Thoracic aorta (tissue), 2 donors: ENCODE measurements at places on chromosomes 7 and 10. TPM values are rescaled to one million over a fixed set of nuclear protein-coding genes. Genes with fewer than 3 reads are reported as not detected.

- no peak for DNase-seq
Observed at GRCh38 chr10:72061930-72062329, 26.4 kb downstream of the SPOCK2 start.

DNA sequence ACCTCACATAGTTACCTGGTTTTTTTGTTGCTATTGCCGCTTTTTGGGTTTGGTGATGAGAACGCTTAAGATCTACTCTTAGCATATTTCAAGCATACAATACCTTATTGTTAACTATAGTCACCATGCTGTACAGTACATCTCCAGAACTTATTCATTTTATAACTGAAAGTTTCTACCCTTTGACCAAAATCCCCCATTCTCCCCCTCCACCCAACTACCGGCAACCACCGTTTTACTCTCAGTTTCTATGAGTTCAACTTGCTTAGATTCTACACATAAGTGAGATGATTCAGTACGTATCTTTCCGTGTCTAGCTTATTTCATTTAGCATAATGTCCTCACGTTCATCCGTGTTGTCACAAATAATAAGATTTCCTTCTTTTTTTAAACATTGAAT lies 86.7 kb upstream of the IL6 start:
- no peak for DNase-seq

GRCh38 chr10:11293332-11293731 lies 275.7 kb downstream of the CELF2 start:
- DNase-seq = no peak

The GIMAP4 gene
- total RNA-seq = 12.3 TPM
